ENCODE measurements at places on chromosomes 1 and 21. TPM values are rescaled to one million over a fixed set of nuclear protein-coding genes. Genes with fewer than 3 reads are reported as not detected.
A peak's percentile ranks its signal among the peaks of the same experiment; 100 is the strongest.

The LPAR3 gene
- total RNA-seq: 1.1 TPM

The NHLH1 gene
- not detected for total RNA-seq

GRCh38 chr1:83746234-83746633 is 252.7 kb downstream of the TTLL7 start:
- H3K27ac ChIP-seq: no peak overlapping the region
- H3K4me3 ChIP-seq: no peak overlapping the region
- DNase-seq: no peak
- no peaks in the 10 kb centered on the region for H3K36me3 ChIP-seq
- no peaks in the 10 kb centered on the region for H3K27me3 ChIP-seq

GRCh38 chr21:45098867-45099266 is 24.5 kb downstream of the ADARB1 start:
- H3K27ac ChIP-seq: no peak overlapping the region
- H3K4me1 ChIP-seq: peaks cover 35% of the 10 kb centered on the region
- no peak overlapping the region for H3K4me3 ChIP-seq
- H3K36me3 ChIP-seq: no peaks in the 10 kb centered on the region

DNA sequence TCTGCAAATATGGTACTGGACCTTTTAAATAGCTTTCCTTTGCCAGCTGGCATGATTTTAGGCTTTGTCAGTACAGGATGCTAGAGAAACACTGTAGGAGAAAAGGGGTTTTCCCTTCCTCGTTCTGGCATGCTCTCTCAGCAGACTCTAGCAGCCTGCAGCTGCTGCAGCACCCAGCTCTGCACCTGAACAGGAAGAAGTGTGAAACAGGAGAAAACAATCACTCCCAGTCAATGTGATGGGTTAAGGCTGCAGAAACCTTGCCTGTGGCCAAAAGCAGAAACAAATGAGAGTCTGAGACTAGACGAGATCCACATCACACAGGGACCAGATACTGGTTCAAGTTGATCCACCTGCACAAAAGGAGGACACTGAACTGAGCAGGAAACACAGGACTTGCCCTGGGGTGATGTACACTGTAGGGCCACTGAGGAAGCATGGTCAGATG is 21.2 kb downstream of the OVGP1 start:
- no peaks in the 10 kb centered on the region for H3K36me3 ChIP-seq
- no peaks in the 10 kb centered on the region for H3K4me1 ChIP-seq
- no peaks in the 10 kb centered on the region for H3K27me3 ChIP-seq
- H3K4me3 ChIP-seq: no peak overlapping the region
- H3K27ac ChIP-seq: no peak overlapping the region
- DNase-seq: no peak

DNA sequence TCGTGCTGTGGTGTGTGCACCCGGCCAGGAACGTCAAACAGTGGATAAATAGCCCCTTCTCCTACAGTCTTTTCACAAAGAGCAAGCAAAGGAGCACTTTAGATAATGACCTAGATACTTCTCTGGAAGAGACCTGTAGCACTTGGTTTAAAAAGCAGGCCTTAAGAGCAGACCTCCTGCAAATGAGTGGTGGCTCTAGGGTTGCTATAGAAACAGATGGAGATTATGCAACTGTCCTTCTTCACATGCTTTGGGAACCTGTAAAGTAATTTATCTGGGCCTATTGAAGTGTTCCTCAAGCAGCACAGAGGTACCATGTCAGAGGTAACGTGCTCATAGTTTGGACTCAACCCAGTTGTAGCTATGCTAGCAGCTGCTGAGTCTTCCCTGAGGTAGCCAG is 208.2 kb upstream of the KIAA0040 start:
- no peaks in the 10 kb centered on the region for H3K36me3 ChIP-seq
- no peak for DNase-seq
- H3K4me3 ChIP-seq: no peak overlapping the region
- H3K27me3 ChIP-seq: no peaks in the 10 kb centered on the region

- H3K4me1 ChIP-seq: no peaks in the 10 kb centered on the region
- H3K36me3 ChIP-seq: no peaks in the 10 kb centered on the region
- no peak overlapping the region for H3K4me3 ChIP-seq
- no peaks in the 10 kb centered on the region for H3K27me3 ChIP-seq
- no peak for DNase-seq
These were observed 361.5 kb upstream of the ZP4 start for GRCh38 chr1:238252033-238252802.

- H3K4me3 ChIP-seq: no peak overlapping the region
- H3K4me1 ChIP-seq: no peaks in the 10 kb centered on the region
- H3K27ac ChIP-seq: no peak overlapping the region
- no peaks in the 10 kb centered on the region for H3K36me3 ChIP-seq
- no peaks in the 10 kb centered on the region for H3K27me3 ChIP-seq
These were observed 1539.6 kb downstream of the BRINP3 start for GRCh38 chr1:188937965-188938551.

GRCh38 chr21:45992301-45993209 is 11.0 kb downstream of the COL6A1 start:
- H3K36me3 ChIP-seq: peaks cover 70% of the 10 kb centered on the region
- H3K4me1 ChIP-seq: no peaks in the 10 kb centered on the region
- H3K4me3 ChIP-seq: no peak overlapping the region
- peak overlapping the region; percentile 71 for H3K27ac ChIP-seq

DNA sequence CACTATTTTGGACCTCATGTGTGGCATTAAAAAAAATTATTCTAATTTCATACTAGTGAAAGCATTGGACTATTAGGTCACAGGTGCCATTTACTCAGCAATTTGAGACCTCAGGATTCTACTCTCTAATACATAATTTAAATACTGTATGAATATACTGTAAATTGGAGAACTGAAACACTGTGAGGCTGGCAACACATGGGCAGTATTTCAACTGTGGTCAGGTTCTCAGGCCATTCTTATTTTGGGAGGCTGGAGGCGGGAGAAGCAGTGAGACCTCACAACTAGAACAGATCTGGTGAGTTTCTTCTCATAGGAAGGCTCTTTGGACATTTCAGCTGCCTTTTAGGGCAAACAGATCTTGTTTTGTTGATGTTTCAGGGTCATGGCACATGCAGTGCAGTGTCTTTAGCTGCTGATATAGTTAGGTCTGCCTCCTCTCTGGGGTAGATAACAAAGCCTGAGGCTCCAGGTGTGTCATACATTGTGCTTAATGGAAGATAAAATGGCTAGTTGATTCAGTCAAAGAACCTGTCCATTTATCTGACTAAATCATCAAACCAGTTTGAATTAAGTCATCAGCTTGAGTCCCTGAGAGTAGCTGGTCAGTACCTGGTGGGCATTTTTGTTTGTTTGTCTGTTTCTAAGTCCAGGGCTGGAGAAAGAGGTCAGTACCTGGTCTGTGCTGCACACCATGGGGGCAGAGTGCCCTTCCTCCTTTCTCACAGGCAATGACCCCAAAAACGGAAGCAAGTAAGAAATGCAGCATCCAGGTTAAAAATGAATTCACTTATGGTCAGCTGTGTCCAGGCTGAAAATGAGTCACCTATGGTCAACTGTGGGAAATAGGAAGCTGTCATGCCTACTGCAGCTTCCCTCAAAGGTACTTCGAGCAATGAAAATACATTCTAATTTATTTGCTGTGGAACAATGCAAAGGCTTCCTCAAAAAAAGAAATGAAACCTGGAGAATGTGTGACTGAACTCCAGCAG is 216.2 kb downstream of the SDCCAG8 start:
- peaks cover under 1% of the 10 kb centered on the region for H3K36me3 ChIP-seq
- DNase-seq: no peak
- H3K4me3 ChIP-seq: no peak overlapping the region
- no peak overlapping the region for H3K27ac ChIP-seq
- no peaks in the 10 kb centered on the region for H3K4me1 ChIP-seq

DNA sequence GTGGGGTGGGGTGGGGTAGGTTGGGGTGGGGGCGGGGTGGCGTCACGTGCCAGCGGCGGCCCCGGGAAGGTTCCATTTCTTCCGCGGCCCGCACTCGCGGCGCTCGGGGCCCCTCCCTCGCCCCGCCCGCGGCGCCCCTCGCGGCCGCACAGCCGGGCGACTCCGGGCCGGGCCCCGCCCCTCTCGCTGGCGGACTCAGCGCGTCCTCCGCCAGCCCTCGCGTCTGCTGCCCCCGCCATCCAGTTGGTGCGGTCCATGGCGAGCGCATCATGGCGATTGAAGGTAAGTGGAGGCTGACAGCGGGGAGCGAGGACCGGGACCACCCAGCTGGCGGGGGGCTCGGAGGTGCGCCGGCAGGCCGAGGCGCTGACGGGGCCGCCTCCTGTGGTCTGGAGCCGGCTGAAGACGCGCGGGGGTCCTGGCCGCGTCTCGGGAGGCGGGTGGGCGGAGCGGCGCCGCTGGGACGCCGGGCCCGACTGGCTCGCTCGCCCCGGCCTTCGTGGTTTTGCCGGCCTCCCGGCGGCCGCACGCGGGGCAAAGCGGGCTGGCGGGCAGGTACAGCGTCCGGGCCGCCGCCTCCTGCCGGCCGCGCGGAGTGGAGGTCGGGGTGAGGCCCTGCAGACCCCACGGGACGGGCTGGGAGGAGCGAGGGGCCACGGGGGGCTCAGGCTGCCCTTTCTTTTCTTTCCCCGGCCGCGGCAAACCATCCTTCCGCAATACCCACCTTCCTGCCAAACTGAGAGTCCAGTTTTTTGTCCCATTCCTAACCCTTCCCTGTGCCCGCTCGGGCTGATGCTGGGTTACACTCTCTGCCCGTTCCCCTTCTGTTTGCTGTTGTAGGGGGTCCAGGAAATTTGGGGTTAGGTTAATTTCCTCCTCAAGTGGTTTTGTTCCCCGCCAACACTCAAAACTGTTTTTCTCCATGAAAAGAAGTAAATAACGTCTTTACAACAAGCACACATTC is at the start of gene SYT14:
SYT14 (plus strand) TSS at position 222 of the 964 bp plus-strand sequence; CDS start at position 270, 48 bp downstream.
- peak within 1 kb of the TSS; percentile 25 for H3K4me3 ChIP-seq
- H3K36me3 ChIP-seq: no peaks in the 10 kb centered on the region
- no peaks in the 10 kb centered on the region for H3K4me1 ChIP-seq
- no peak within 1 kb of the TSS for H3K27ac ChIP-seq
- peaks cover 7% of the 10 kb centered on the region for H3K27me3 ChIP-seq

GRCh38 chr1:168509875-168510791 is 33.7 kb downstream of the XCL2 start:
- no peak overlapping the region for H3K27ac ChIP-seq
- no peak for DNase-seq
- no peak overlapping the region for H3K4me3 ChIP-seq
- H3K27me3 ChIP-seq: no peaks in the 10 kb centered on the region
- H3K4me1 ChIP-seq: peaks cover 6% of the 10 kb centered on the region

- H3K36me3 ChIP-seq: no peaks in the 10 kb centered on the region
- H3K27ac ChIP-seq: no peak overlapping the region
- peak overlapping the region; percentile 60 for H3K4me3 ChIP-seq
- H3K27me3 ChIP-seq: no peaks in the 10 kb centered on the region
- DNase-seq: no peak
- peaks cover 15% of the 10 kb centered on the region for H3K4me1 ChIP-seq
These were observed 32.2 kb upstream of the H6PD start for GRCh38 chr1:9202240-9202870.

DNA sequence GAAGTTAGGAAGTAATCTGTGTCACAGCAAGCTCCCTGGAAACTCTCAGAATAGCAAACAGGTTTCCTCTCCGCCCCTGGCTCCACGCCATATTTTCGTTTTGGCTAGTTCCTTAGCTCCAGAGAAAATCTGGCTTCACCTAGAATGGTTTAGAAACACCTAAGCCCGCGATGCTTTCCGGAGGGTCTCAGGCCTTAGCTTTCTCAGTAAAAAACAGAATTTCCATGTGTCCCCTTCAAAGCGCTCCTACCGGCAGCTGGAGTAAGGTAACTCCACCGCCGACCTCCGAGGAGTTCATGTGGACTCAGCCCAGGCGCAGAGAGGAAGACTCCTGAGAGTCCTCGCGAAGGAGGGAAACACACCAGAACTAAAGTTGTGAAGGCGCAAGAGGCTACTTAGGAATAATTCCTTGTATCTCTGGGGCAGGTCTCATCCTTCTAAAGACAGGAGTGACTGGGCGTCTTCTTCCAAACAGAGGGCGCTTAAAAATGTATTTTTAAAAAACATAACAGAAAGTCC is 406 bp downstream of the KIAA0040 start:
- H3K27me3 ChIP-seq: no peaks in the 10 kb centered on the region
- H3K36me3 ChIP-seq: no peaks in the 10 kb centered on the region
- DNase-seq: no peak
- peaks cover 24% of the 10 kb centered on the region for H3K4me1 ChIP-seq
- H3K4me3 ChIP-seq: peak overlapping the region; percentile 76

DNA sequence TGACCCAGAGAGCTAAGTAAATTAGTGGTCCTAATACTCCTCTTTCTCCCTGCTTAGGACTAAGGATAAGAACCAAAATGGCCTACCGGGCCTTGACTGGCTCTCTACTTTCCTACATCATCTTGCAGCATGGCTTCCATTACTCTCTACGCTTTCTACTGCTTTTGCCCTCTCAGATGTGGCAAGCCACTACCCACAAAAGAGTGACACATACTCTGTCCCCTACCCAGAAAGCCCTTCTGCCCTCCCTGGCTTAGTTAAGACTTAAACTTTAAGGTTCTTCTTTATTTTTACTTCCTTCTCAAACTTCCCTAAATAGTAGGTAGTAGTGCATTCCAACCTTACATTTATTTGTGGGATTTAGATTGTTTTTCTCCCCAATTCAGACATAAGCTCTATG is 228.1 kb downstream of the TPR start:
- H3K36me3 ChIP-seq: peaks cover 33% of the 10 kb centered on the region
- no peak for DNase-seq
- H3K4me1 ChIP-seq: peaks cover 36% of the 10 kb centered on the region

DNA sequence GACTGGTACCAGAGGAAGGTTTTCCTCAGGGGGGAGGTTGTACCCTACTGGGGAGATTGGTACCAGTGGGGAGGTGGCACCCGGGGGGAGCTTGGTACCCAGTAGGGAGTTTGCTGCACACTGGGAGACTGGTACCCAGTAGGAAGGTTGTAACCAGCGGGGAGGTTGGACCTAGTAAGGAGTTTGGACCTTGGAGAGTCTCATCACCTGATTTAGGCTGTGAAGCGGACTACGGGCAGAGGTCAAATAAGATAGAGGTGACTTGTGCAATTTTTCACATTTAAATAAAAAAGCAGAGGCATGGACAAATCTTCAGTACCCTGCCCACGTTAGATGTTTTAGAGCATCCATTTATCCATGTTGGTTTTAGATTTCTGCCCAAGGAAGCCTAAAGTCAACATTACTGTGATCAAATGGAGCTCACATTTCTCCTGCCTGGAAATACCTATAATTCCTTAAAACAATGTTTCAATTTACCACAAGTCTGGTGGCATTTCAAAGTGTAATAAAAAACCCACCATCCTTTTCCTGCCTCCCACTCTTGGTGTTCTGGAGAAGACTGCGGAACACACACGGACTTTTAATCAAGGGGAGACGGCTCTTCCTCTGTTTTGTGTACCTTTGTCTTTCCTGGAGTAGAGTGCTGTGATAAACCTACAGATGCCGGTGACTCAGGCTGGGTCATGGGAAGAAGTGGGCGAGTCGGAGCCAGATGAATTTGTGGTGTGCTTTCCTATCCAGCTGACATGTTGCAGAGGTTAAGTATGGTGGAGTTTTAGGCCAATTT is 36.2 kb upstream of the MRPS6 start:
- peaks cover 14% of the 10 kb centered on the region for H3K4me1 ChIP-seq
- no peak for DNase-seq

- no peak overlapping the region for H3K27ac ChIP-seq
- DNase-seq: no peak
- no peaks in the 10 kb centered on the region for H3K27me3 ChIP-seq
- H3K4me3 ChIP-seq: no peak overlapping the region
- no peaks in the 10 kb centered on the region for H3K36me3 ChIP-seq
These were observed 224.1 kb downstream of the COL11A1 start for GRCh38 chr1:102884238-102884637.

GRCh38 chr1:204959374-204959773 is 83.6 kb upstream of the CNTN2 start:
- no peaks in the 10 kb centered on the region for H3K36me3 ChIP-seq
- H3K27me3 ChIP-seq: no peaks in the 10 kb centered on the region
- H3K4me1 ChIP-seq: no peaks in the 10 kb centered on the region
- DNase-seq: no peak
- no peak overlapping the region for H3K4me3 ChIP-seq
- H3K27ac ChIP-seq: no peak overlapping the region

- peak overlapping the region; percentile 32 for H3K27ac ChIP-seq
- H3K4me3 ChIP-seq: no peak overlapping the region
- no peaks in the 10 kb centered on the region for H3K27me3 ChIP-seq
- DNase-seq: no peak
These were observed 9.8 kb downstream of the ABCG1 start for GRCh38 chr21:42228709-42229220.
